ENCODE measurements at places on chromosomes 2 and 18. TPM values are rescaled to one million over a fixed set of nuclear protein-coding genes. Genes with fewer than 3 reads are reported as not detected.

- no peak for DNase-seq
Observed at GRCh38 chr18:63213936-63214671, 105.5 kb downstream of the BCL2 start.

DNA sequence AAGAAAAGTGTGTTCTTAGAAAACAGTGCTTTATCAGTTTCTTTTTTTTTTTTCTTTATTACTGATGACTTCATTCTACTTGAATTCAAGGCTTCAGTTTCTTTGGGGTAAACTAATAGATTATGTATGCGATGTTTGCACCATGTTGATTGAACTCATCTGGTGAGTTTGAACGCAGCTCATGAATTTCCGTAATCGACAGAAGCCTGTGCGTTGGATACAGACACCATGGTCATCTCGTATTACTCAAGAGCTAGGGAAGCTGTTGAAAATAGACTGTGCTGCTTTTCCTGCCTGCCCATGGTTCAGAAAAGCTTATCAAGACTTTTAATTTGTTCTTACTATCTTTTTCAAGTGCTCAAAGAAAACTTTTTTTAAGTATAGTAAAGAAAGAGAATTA lies 185.5 kb upstream of the NRP2 start:
- no peak for DNase-seq

DNA sequence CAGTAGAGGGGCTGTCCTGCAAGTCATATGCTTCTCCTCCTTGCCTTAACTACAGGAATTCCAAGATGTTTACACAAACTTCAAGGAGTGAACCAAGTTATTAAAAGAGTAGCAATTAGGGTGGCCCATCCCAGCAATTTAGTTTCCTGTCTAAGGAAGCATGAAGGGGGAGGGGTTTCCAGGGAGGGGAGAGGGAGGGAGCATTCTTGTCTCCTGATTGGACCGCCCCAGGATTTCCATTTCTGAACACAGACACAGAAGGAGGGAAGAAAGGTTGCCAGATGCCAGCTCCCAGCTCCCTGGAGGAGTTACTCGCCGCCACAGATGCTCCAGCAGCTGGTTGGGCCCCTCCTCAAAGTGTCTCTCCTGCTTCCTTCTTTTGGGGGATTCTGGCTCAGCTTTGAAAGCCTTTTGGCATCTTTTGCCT lies 107.6 kb downstream of the TRIB2 start:
- no peak for DNase-seq

GRCh38 chr2:224198436-224198835 lies 159.3 kb upstream of the SERPINE2 start:
- no peak for DNase-seq

DNA sequence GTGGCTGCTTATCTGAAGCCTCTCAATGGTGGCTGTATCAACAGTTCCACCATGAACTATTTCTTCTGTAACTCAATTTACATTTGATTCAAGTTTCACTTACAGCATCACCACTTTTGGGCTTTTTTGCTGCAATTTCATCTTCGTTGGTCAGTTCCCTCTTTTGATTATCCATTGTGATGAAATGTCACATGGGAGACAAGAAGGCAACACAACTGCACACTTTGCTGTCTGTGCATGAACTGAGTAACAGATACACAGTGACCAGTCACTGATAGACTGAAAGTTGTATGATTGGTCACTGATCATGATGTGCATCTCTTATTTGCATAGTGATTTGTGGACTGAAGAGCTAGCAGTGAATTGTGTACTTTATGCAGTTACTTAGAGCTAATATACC lies 130.7 kb upstream of the RNF152 start:
- DNase-seq = no peak

DNA sequence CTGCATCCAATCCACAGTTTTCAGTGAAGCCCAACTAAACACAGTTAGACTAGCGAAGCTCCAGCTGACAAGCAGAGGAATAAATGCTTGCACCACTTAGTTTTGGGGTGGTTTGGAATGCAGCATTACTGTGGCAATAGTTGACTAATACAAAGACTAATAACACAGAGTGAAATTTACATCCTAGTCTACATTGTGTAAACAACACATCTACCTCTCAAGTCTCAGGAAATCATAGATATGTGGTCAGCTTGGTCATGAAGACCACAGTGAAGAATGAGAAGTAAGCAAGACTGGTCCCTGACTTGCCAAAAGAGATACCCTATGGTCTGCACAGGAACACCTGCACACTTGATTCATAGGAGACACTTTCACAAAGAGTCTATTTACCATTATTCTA lies 155.1 kb upstream of the TANK start:
- DNase-seq = no peak

DNA sequence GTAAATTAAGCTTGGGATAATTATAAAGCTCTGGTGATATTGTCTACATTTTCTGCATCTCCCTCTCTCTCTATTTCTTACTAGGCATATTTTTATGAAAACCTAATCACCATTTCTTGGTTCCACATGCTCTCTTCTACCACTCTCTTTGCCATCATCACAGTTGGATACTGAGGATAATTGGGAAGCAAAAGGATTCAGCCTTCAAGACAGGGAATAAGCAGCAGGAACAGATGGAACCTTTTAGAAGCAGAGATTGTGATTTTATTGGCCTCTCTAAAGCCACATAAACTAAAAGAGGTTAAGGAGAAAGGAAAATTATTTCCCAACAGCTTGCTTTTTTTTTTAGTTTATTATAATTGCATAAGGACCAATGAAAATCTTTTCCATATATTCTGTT lies 226.3 kb upstream of the SPHKAP start:
- no peak for DNase-seq

DNA sequence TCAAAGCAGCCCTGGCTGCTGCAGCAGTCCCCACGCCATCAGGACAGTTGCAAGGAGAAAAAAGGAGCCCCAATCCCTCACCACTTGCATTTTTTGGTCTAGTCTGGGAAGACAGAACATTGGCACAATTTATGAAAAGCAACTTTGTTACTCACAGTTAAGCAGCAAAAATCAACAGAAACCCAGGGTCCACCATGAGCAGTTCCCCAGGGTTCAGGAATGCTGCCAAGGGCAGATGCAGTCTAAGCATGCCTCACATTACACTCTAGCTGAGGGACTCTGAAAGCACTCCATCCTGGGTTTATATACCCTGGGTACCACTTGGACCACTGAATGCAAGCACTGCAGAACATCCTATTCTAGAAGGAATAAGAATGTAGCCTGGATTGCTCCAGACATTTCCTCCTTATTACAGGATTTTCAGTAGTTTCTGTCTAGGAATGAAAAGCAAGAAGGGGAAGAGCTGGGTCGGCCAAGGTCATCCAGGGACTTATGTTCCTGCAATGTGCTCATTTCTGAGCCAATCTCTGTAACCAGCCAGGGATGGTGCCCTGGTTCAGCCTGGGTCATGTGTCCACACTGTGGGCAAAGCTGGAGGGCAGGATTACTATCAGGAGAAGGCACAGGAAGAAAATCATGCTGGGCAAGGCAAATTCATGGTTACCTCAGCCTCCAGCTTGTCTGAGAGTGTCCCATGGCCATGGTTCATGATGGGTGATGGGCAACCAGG lies 19.5 kb upstream of the TMEM163 start:
- DNase-seq = no peak

GRCh38 chr2:163834221-163834620 lies 98.4 kb upstream of the FIGN start:
- DNase-seq = no peak

DNA sequence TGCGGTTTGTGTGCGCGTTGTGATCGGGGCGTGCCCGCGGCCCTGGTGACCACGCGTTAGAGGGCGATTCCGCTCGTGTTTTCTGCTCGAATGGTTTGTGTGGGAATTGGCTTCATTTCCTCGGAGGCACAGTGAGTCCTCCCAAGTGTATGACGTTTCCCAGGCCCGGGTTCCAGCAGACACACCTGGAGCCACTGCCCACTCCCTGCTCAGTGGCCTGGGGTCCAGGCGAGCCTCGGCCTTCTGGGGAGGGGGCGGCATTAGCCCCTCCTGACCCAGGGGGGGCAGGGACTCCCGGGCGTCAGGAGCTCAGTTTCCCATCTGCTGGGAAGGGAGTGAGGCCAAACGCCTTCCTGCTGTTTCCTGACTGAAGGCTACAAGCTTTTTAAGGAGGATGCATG lies 92.1 kb downstream of the NFATC1 start:
- no peak for DNase-seq

GRCh38 chr2:234495251-234496054 lies 1.4 kb downstream of the ARL4C start:
- DNase-seq = no peak

DNA sequence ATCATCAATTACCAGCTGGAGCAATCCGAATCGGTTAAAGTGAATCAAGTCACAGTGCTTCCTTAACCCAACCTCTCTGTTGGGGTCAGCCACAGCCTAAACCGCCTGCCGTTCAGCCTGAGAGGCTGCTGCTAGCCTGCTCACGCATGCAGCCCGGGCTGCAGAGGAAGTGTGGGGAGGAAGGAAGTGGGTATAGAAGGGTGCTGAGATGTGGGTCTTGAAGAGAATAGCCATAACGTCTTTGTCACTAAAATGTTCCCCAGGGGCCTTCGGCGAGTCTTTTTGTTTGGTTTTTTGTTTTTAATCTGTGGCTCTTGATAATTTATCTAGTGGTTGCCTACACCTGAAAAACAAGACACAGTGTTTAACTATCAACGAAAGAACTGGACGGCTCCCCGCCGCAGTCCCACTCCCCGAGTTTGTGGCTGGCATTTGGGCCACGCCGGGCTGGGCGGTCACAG lies 496 bp upstream of the ITGA4 start:
- no peak for DNase-seq

- no peak for DNase-seq
Observed at GRCh38 chr2:45459860-45460259, 151.2 kb downstream of the SRBD1 start.

Gene APCDD1
- 41.3 TPM for total RNA-seq

Gene MC4R
- not detected for total RNA-seq

Gene ALPI
- total RNA-seq = not detected

Gene GREB1L
- 2.3 TPM for total RNA-seq

Gene SGPP2
- total RNA-seq = not detected

Gene DNER
- not detected for total RNA-seq

Gene SEMA4C
- total RNA-seq = 24.8 TPM

Gene CHMP3
- total RNA-seq = 109 TPM

Gene PPP1R1C
- 0.52 TPM for total RNA-seq

Measured in chondrocyte (in vitro differentiated cells).